ENCODE measurements at places on chromosomes 1 and 21. TPM values are rescaled to one million over a fixed set of nuclear protein-coding genes. Genes with fewer than 3 reads are reported as not detected.

The OVAAL gene
- not detected for total RNA-seq

The ZBTB37 gene
- total RNA-seq = 12.0 TPM

The PPIE gene
- 24.5 TPM for total RNA-seq

The ZNF691 gene
- 13.0 TPM for total RNA-seq

The AGMAT gene
- 4.2 TPM for total RNA-seq

The C2CD2 gene
- total RNA-seq = 7.3 TPM

The THEM4 gene
- 8.4 TPM for total RNA-seq

The BATF3 gene
- 0.52 TPM for total RNA-seq

The DVL1 gene
- total RNA-seq = 44.9 TPM

The OLFML2B gene
- total RNA-seq = 29.7 TPM

The TOMM40L gene
- total RNA-seq = 10.4 TPM

The TEX38 gene
- total RNA-seq = not detected

All from skeletal muscle tissue (tissue), 5 donors.